ENCODE measurements at places on chromosomes 7 and 10. TPM values are rescaled to one million over a fixed set of nuclear protein-coding genes. Genes with fewer than 3 reads are reported as not detected.

Gene SLC13A1
- not detected for total RNA-seq

Gene DNAH11
- total RNA-seq = 0.33 TPM

Gene NPFFR1
- total RNA-seq = 0.02 TPM

Gene DGKB
- not detected for total RNA-seq

Gene TAS2R4
- total RNA-seq = 0.11 TPM

Gene ITPRID1
- not detected for total RNA-seq

Gene PDSS1
- total RNA-seq = 14.9 TPM

Gene NUTM2E
- total RNA-seq = 0.26 TPM

Gene TFPI2
- 220 TPM for total RNA-seq

Gene TMEM130
- total RNA-seq = 0.42 TPM

Gene GOLGA7B
- total RNA-seq = 4.2 TPM

Gene DOCK4
- total RNA-seq = 6.7 TPM

Gene AGAP4
- 6.6 TPM for total RNA-seq

Gene TUBB8
- total RNA-seq = 0.15 TPM

Gene NEUROD6
- not detected for total RNA-seq

Gene STEAP4
- total RNA-seq = 0.06 TPM

Gene RAB19
- not detected for total RNA-seq

Gene UCN3
- not detected for total RNA-seq

Gene EBF3
- total RNA-seq = 0.20 TPM

Gene TACC2
- 92.6 TPM for total RNA-seq

Gene LRRC4
- total RNA-seq = not detected

Gene CCDC3
- 1.4 TPM for total RNA-seq

Gene HOXA2
- 0.70 TPM for total RNA-seq

Gene BLVRA
- total RNA-seq = 67.8 TPM

Gene ERVW-1
- total RNA-seq = 0.04 TPM

Gene MYO1G
- 0.33 TPM for total RNA-seq

Gene KLLN
- total RNA-seq = 0.68 TPM

Gene LAMB4
- total RNA-seq = 0.19 TPM

Gene OTUD1
- total RNA-seq = 3.4 TPM

Gene COL1A2
- not detected for total RNA-seq

Gene TAS2R41
- total RNA-seq = not detected

Gene PDE1C
- total RNA-seq = 3.6 TPM

Gene ADRB1
- 1.1 TPM for total RNA-seq

Gene FAM25A
- total RNA-seq = not detected

Gene C10orf62
- total RNA-seq = not detected

Gene PLEKHS1
- 0.04 TPM for total RNA-seq

Gene AKR1B15
- 43.4 TPM for total RNA-seq

Gene CDK1
- total RNA-seq = 90.5 TPM

Gene GRK5
- total RNA-seq = 11.5 TPM

Gene LIPJ
- total RNA-seq = not detected

Gene SPDYE9
- total RNA-seq = not detected

Gene HKDC1
- total RNA-seq = 9.3 TPM

Gene PON3
- total RNA-seq = 35.7 TPM
